MCF 10A (cell line): ENCODE measurements at places on chromosomes 1 and 21. TPM values are rescaled to one million over a fixed set of nuclear protein-coding genes. Genes with fewer than 3 reads are reported as not detected.
A peak's percentile ranks its signal among the peaks of the same experiment; 100 is the strongest.

S100A6 gene
- 2,571 and 2,904 TPM in 2 replicates for total RNA-seq

NBPF9 gene
- total RNA-seq: 50.7 and 51.4 TPM in 2 replicates

SYT14 gene
- total RNA-seq: 0.79 and 1.4 TPM in 2 replicates

KRTAP13-2 gene
- total RNA-seq: not detected in 2 replicates

UMODL1 gene
- not detected in 2 replicates for total RNA-seq

- no peak for DNase-seq
Observed at GRCh38 chr1:180969434-180969833, 53.2 kb downstream of the STX6 start.

DNA sequence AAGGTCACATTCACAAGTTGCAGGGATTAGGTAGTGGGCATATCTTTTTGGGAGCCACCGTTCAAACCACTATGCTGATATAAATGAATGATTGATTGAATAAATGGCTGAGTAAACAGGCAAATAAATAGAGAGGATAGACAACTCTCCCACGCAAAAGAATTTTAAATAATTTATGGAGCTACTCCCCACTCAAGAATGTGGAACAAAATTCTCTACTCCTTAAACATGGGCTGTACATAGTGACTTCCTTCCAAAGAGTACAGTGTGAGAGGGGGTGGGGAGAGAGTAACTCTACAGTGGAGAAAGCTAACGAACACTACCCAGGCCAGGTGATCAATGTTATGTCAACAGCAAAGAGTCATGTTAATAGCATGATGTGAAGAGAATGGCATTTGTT is 40.7 kb downstream of the KRTAP19-8 start:
- DNase-seq: no peak

- no peak for DNase-seq
Observed at GRCh38 chr1:238592621-238593020, 701.9 kb upstream of the ZP4 start.

DNA sequence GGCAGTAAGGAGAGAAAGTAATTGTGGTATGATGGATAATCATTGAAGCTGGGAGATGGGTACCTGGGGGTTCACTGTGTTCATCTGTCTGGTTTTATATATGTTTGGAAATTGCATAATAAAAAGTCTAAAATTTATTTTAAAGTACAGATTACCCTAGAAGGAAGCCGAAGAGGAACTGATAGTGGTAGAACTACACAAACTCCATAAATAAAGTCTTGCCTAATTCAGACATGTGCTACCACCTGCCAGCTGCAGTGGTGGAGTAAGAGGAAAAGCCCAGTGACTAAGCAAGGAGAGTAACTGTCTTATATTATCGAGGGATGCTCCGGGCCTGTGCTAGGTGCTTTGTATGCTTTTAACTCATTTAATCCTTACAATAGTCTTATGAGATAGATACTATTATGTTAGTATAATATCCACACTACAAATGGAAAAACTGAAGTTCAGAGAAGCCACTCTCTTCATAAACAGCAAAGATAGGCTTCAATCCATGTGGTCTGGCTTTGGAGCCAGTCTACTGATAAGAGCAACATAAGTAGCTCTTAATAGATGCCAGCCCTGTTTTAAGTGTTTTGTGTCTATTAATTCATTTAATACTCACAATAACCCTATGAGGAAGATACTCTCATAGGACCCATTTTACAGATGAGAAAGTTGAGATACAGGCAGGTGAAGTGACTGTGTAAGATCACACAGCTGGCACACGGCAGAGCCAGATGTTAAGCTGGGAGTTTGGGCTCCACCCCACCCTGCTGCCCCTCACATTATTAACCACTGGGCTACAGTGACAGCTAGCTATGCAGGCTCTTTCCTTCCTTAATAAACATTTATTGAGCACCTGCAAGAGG is 56.8 kb upstream of the HNRNPU start:
- DNase-seq: peak; percentile 60

DNA sequence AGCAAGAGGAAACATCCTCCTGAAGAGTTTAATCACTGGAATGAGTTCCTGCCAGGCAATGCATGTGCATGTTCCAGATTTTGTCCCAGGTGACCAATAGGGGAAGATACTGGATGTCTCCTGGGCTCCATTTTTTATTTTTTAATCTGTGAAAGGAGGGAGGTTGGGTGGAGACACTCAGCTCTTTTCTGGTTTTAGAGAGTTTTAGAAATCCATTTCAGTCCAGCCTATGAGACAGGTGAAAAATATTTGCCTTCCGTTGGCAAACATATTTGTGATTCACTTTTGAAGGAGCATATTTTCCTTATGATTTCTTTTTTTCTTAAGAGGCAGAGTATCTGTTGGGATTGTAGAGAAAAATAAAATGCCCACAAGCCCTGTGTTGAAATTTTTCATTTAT is 70.7 kb downstream of the ABCA4 start:
- DNase-seq: no peak

DNA sequence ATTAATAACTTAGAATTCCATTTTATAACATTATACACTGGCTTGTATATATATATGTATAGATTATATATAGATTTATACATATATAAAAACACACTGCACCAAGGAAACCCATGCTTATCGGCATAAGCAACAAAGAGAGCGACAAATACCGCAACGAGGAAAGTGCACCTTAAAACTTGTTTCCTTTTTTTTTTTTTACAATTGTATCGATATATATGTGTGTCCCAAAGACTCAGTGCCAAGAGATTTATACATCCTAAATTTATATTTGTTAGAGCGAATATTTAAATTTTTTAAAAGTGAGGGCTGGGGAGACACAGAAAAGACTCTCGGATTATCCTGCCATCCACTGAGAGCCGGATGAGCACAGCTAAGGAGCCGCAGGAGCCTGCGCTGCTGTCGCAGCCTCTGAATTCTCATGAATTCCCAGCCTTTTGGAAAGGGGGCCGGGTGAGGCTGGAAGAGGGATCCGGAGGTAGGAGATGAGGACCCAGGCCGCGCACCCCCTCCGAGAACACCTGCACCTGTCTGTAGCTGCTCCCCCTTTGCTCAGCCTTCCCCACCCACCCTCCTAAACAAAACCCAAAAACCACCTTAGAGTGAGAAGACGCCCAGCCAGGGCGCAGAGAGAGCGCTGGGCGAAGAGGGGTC is 5.2 kb downstream of the DMRTA2 start:
- no peak for DNase-seq

- no peak for DNase-seq
Observed at GRCh38 chr1:24900486-24900849, 29.6 kb downstream of the RUNX3 start.

GRCh38 chr1:60133000-60133673 is 59.6 kb upstream of the C1orf87 start:
- no peak for DNase-seq

- DNase-seq: no peak
Observed at GRCh38 chr21:44724926-44725325, 13.6 kb upstream of the TSPEAR start.

GRCh38 chr21:46425041-46425440 is 33.6 kb upstream of the DIP2A start:
- DNase-seq: no peak

DNA sequence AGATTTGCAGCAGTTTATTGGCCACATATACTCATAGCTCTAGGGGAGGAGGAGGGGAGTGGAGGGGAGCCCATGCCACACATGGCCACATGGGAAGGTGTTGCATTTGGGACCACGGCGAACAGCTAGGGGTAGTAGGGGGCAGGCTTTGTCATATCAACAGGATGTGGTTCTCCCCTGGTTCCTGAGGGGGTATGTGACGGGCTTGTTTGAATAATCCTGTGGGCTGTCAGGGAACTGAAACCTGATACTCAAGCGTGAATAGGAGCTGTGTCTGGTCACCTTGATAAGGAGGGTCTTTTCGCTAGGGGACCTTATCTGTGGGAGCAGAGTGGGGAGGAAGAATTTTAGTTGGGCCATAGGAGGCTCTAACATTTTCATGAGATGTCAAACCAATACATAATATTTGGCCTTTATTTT is 264.7 kb downstream of the CTH start:
- no peak for DNase-seq

DNA sequence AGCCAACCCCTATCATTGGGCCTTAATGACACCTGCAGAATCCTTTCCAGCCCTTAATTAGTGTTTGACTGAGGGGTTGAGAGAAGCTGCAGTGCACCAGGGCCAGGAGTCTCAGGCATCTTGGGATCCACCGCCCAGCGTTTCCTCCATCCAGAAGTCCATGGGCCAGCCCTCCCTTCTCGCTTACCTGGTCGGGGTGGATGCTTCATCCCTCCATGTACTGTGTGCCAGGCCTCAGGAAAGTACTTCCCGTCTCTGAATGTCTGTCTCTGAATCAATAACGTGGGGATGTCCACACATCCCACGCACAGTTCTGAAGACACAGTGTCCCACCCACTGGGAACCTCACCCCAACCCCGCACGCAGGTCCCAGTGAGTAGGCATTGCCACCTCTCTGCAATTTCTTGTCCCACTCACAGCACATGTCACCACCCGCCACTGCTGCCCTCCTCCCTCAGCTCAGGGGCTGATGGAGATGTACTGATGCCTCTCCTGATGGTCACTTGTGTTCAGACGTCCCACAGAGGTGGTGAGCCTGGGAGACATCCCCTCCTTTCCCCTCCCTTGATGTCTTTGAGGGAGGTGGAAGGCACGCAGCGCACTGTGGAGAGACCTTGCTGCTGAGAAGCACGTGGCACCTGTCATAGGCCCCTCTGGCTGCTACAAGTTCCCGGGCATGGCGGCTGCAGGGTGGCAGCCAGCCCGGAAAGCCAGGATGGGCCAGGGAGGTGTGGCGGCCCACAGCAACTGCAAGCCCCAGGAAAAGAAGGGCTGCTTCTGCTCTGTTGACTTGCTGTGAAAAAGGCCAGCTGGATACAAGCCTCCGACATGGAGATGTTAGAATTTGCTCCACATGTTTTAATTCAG is 29.4 kb upstream of the PRSS38 start:
- DNase-seq: no peak

- DNase-seq: no peak
Observed at GRCh38 chr21:45258466-45258865, 29.2 kb downstream of the POFUT2 start.

DNA sequence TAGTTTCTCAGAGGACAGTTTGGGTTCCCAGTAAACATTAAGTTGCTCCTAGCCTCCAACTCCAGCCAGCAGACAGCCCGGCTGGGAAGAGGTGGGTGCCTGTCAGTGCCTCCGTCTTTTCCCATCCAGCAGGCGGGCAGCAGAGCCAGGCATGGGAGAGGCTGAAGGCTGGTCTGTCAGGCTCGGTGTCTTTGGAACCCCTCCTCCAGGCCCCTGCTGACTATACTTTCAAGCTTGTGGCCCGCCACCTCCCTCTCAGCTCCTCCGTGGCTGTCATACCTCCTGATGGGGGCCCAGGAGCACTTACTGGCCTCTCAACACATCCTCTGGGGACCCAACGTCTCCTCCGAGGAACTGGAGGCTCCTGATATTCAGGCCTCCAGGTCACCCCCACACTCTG is 140.9 kb downstream of the ACTL8 start:
- no peak for DNase-seq

DNA sequence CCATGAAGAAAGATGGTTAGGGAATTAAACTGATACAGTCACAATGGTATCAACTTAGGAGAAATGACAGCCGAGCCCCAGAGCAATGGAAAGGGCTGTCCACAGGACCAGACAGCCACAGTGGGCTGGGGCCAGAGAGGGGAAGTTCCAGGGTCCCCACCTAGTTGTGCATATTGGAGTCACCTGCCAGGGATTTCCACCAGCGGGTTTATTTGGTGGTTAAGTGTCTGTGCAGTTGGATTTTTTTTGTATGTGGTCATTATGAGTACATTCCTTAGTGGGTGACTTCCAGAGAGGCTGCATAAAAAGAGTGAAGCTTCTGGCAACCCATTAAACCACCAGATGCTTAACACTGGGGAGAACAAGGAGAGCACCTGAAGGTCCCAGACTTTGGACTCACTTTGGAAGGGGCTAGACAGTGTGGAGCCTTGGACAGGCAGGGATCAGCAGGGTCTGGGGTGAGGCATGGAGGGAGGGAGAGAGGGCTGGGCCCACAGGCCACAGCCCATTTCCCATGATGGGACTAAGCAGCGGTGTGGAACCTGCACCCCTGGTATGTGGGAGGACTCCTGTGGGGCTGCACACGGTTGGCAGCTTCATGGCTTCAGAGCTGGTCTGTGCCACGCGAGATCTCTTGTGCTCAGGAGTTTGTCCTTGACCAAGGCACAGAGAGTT is 7.8 kb upstream of the PTTG1IP start:
- DNase-seq: peak; percentile 13

- no peak for DNase-seq
Observed at GRCh38 chr1:29777522-29777921, 541.2 kb downstream of the PTPRU start.

DNA sequence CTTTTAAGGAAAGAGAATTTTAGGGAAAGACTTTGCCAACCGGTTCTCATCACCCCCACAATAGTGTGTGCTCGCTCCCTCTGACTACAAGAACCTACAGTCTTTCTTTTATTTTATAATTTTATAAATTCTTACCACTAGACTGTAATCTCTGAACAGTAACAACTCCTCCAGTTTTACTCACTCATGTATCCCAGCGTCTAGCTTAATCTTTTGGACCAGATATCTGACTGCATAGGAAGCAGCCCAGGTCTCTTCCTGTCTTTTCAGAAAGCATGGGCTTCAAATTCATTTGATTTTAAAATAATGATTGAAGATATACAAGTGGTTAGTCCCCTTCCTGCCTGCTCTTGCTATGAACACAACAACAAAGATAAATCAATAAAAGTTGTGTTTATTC is 19.0 kb upstream of the DUSP10 start:
- DNase-seq: no peak

GRCh38 chr1:15196807-15197530 is 43.4 kb downstream of the TMEM51 start:
- DNase-seq: no peak

DNA sequence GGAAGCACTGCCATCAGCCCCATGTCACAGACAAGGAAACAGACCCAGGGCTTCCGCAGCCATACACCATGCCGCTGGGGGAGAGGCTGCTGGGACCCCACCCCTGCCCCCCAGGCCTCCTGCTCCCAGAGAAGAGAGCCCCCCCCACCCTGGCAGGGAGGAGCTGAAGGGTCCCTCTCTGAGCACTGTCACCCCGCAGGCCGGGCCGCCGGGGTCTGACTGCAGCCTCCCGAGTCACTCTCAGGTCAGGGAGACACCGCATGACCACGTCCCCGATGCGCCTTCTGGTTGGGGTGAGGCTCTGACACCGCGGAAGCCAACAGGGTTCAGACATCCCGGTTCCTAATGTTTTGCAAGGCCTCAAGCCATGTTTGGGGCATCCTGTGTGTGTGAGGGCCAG is 102.3 kb downstream of the SIK1 start:
- DNase-seq: no peak
